ENCODE measurements at places on chromosomes 2 and 18.

GRCh38 chr2:107530046-107530445 lies 296.6 kb upstream of the RGPD4 start:
- no peak for DNase-seq

GRCh38 chr2:109655287-109655686 lies 41.1 kb downstream of the SOWAHC start:
- no peak for DNase-seq

DNA sequence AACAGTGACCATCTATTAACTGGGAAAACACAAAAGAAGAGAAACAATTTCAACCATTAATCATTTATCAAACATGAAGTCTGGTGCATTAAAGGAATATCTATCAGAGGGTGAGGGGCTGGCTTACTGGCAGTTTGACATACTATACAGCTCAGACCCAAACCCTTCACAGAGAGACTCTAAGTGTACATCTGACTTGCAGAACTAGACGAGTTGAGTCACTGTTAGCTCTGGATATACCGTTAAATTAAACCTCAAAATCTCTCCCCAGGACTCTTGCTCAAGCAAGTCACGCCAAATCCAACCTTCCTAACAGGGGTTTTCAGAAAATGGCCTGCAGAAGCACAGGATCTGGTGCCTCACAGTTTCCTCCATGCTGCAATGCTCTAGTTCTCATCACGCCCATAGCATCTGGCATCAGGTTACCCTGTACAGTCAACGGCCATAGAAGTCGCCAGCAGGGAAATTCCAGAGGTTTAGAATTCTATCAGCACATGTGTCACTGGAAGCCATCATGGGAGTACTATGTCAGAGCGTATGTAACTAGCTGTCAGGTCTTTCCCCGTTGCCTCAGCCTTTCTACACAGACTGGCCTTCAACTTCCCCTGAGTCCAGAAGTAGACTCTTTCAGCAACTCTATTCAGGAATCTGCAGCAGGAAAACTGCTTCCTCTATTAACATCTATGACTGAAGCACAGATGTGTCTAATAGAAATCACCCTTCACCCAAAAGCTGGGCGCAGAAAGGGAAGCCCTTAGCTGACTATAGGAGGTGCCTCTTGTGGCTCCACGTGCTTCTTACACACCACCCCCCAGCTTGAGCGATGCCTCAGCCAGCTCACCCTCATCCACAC lies 9.3 kb downstream of the TGOLN2 start:
- DNase-seq: peak; percentile 30

DNA sequence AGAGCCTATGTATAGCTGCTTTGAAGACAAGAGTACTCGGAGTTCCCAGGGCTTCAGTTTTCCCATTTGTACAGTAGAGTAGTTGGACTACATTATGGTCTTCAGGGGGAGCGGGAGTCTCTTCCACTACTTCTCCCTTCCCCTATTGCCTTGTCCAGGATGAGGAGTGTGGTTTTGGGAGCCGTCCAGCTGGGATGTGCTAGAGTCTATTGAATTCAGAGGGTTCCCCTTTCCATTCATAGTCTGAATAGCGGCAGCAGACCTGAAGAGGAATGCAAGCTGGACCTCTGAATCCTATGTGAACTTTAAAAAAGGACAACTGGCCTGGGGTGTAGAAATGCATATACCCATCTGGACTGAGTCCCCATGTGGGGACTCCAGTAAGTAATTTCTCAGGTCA lies 43.5 kb upstream of the EPG5 start:
- no peak for DNase-seq

DNA sequence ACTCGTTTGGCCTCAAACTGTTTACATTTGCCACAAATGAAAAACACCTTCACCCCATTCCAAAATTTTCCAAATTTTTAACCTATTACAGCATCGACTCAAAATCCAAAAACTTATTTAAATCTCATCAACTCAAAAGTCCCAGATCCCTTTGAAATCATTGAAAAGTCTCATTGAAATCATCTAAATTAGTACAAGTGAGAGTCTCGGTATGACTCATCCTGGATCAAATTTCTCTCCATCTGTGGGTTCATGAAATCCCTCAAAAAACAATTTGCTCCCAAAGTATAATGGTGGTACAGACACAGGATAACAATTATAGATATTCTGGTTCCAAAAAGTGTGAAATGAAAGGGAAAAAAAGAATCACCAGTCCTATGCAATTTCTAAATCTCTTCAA lies 65.1 kb downstream of the LRP1B start:
- DNase-seq: no peak

DNA sequence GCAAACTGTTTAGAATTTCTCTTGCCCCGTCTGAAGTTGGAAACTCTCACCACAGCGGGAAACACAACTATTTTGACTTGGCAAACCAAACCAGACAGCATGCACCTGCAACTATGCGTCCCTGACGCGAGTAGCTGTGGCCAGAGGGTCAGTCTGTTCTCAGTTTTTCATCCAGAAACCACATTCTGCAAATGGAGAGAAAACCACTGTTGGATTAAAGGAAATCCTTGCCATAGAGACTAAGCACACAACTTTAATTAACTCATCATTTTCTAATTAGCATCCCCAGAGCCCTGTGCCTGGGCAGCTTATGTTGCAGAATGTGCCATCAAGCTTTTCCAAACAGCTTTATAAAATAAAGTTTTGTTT lies 415.7 kb upstream of the TCF4 start:
- DNase-seq: no peak

DNA sequence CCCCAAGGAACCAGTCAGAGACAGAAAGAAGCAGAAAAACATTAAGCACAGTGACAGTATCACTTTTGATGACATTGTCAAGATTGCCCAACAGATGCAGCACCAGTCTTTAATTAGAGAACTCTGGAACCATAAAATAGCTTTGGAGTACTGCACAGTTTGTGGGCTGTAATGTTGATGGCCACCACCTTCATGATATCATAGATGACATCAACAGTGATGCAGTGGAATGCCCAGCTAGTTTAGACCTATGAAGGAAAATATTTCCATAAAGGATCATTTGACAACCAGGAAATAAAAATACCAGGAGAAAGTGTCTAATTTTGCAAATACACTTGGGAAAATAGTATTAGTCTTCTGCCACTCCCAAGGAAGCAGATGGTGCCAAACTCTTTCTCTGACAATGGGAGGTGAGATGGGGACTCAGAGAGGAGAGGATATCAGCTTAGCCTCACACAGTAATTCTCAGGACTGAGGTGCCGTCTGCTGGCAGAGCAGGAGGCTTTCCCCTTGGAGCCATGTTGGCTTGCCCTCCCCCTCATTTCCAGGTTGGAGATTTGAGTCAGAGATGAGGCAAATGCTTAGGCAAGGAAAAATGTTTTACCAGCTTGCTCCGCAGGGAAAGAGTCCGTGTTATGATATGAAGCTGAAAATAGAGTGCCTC lies 107.5 kb upstream of the CELF4 start:
- DNase-seq: no peak

GRCh38 chr2:85785027-85785822 lies 31.4 kb downstream of the ATOH8 start:
- no peak for DNase-seq

DNA sequence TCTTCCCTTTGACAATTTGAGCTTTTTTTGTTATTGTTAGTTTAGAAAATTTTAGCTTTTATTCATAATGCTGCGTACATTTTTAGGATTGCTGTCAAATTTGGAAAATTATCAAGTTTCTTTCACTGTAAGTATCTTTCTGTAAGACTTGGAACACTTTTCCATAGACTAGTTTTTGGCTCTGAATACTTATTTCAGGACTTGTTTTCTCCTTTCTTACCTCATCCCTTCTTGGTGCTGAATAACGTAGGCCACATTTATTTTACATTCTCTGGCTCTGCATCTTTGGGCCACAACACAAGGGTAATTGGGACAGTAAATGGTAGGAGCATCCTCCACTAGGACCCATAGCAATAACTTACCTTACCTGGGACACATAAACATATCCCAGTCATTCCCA lies 85.1 kb downstream of the CCDC85A start:
- DNase-seq: no peak

GRCh38 chr2:226002438-226002837 lies 602.9 kb downstream of the NYAP2 start:
- no peak for DNase-seq

DNA sequence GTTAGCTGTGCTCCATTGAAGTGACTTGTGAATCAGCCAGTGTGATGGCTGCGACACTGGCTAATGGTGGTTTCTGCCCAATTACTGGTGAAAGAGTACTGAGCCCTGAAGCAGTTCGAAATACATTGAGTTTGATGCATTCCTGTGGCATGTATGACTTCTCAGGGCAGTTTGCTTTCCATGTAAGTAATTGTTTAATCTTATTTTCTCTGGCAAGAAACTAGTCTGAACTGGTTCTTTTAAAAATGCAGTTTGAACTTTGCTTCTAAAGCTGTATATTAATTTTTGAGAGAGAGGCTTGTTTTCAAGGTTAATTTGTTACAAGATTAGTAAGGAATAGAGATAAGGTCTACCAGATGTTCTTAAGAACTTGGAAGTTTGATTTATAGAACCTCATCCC lies 46.7 kb downstream of the GLS start:
- DNase-seq: no peak

- no peak for DNase-seq
These were observed 113.0 kb upstream of the SLC1A4 start for GRCh38 chr2:64876137-64876647.

DNA sequence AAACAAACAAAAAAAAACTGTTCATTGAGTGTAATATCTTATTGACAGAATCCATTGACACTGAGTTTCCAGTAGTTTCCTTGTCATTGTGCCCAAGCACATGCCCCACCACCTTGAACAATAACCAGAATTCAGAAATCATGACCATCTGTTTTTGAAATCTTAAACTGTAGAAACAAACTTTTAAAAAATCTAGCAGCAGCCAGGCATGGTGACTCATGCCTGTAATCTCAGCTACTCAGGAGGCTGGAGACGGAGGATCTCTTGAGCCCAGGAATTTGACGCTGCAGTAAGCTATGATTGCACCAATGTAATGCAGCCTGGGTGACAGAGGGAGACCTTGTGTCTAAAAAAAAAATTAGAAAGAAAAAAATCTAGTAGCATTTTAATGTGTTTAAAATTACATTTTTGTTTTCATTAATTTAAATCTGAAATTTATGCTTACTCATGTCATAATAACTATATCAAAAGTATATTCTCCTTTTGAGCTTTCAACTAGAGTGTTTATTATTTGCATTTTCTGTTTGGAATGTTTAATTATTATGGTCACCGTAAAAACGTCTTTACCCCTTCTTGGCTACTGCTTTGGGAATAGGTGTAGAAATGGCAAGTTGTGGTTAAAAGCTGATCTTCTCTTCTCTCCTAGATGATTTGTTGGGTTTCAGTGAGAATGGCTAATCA lies 25.2 kb upstream of the STON1 start:
- DNase-seq: no peak

GRCh38 chr2:33598561-33599174 lies 431 bp downstream of the FAM98A start:
- DNase-seq: peak; percentile 66

- no peak for DNase-seq
These were observed 11.2 kb upstream of the SERPINB7 start for GRCh38 chr18:63763831-63764600.

GRCh38 chr2:2763351-2764000 lies 432.4 kb upstream of the MYT1L start:
- DNase-seq: no peak

DNA sequence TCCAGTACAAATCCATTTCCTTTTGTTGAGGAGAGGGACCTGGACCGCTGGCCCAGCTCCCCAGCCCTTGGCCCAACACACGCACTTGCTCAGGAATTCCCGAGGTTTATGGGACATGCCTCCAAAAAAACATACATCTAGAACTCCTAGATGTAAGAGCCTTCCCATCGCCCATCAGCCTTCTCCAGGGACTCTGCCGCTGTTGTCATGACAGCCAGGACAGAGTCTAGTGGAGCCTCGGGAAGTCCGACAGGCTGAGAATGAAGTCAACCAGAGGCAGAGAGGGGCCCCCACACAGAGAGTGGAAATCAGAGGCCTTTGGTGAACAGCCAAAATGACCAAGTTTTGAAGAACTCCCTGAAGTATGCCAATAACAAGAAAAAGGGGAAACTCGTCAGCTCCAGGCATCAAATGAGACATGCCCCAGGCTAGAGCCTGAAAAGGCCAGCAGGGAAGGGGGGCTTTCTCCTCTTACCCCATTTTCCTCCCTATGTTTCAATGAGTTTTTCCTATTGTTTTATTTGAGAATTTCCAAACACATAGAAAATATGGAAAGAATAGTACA lies 43.2 kb upstream of the CAB39 start:
- DNase-seq: no peak

DNA sequence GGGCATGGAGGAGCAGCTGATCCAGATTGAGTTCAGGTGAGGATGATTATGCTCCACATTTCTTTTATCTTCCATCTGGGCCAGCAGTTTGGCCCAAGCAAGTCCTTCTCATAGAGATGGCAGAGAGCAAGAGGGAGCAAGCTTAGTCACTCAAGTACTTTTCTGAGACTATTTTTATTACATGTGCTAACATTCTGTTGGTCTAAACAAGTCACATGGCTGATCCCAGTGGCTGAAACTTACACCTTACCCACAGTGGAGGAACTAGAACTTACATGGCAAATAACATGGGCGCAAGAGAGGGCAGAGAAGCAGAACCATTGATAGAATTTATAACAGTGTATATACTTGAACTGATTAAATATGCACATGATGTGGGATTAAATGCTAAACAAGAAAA lies 105.7 kb downstream of the KYNU start:
- DNase-seq: no peak

GRCh38 chr2:45843136-45843535 lies 191.7 kb downstream of the PRKCE start:
- no peak for DNase-seq

DNA sequence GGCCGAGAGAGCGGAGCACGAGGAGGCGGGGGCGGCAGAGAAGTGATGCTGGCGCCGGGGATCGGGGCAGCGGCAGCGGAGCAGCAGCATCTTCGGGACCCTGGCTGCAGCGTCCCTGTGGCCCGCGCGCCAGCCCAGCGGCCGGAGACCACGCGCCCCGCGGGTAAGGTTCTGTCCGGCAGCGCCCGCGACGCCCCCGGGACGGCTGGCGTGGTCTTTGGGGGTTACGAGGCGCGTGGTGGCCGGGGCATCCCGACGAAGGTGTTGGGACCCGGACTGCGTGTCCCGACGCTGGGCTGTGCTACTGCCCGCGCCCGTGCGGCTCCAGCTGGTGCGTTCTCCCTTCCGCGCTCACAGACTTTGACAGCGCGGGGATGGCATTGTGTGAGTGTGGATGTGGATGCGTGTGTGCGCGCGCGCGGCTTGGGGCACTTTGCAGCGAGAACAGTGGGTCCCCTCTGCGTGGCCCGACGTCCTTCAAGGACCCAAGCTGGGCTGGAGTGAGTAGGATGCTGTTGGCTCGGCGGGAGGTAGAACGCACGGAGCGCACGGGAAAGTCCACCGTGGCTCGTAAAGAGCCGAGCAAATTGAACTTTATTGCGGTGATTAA lies 405.0 kb downstream of the XIRP2 start:
- DNase-seq: peak; percentile 26

- DNase-seq: peak; percentile 83
These were observed at the start of gene MERTK for GRCh38 chr2:111897924-111898702. MERTK (plus strand) TSS chr2:111898607; CDS start chr2:111898736, 129 bp downstream.

All from GM13976 (cell line).